Upper lobe of right lung (tissue), 1 donor: ENCODE measurements at places on chromosomes 7 and 10. TPM values are rescaled to one million over a fixed set of nuclear protein-coding genes. Genes with fewer than 3 reads are reported as not detected.

Gene SEMA4G
- 6.7 TPM for total RNA-seq

Gene VPS37D
- total RNA-seq: 1.4 TPM

GRCh38 chr7:143283381-143283780 lies 1.4 kb upstream of the TMEM139 start:
- no peak for DNase-seq

DNA sequence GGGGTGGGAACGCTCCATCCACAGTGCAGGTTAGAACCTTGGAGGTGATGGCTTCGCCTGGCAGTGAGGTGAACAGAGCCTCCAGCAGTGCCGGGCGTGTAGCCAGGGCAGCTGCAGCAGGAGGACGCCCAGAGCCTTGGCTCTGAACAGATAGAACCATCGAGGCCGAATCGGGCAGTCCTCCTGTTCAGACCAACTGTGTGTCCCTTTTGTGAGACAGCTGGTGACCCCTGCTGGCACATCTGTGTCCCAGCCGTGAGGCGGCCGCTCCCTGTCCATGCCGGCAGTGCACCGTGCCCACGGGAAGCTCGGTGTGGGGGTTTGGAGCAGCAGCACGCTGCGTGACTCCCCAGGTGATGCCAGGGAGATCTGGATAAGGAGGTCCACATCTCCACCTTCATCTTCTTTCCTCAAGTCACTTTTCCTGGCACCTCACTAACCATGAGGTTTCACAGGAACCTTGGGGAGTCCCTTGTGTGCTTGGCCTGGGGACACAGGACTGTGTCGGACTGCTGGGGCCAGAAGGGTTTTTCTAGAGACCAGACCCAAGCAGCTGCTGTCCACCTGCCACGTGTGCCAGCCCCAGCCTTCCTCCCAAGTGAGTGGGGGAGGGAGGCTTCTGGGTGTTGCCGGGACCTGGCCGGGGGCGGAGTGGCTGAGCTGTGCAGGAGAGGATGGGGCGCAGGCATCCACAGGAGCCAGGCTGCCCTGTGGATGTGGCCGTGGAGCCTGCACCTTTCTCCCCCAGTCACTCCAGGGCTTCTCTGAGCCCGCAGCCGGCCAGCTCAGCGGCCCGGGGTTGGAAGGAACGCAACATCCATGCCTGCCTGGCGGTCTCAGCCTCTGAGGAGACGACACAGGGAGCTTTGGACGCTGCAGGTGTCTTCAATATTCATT lies 69.4 kb downstream of the DNAJB6 start:
- DNase-seq: peak; percentile 48
